ENCODE measurements at places on chromosomes 4 and X.

DNA sequence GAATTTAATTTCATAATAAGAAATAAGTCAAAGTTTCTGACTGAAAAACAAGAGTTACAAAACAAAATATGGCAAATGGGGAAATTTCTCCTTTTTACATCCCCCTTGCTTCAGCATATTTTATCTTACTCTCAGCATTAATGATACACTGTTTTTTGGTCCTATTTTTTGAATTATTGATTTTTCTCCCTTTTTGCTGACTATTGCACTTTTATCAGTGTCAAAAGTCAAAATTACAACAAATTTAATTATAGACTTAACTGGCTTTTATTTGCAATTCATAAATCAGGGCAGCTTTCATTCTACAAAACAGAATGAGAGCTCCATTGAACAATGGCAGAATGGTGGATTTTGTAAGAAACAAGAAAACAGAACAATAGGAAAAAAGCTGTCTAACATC, 901.9 kb downstream of the FAT4 start:
- DNase-seq: no peak

DNA sequence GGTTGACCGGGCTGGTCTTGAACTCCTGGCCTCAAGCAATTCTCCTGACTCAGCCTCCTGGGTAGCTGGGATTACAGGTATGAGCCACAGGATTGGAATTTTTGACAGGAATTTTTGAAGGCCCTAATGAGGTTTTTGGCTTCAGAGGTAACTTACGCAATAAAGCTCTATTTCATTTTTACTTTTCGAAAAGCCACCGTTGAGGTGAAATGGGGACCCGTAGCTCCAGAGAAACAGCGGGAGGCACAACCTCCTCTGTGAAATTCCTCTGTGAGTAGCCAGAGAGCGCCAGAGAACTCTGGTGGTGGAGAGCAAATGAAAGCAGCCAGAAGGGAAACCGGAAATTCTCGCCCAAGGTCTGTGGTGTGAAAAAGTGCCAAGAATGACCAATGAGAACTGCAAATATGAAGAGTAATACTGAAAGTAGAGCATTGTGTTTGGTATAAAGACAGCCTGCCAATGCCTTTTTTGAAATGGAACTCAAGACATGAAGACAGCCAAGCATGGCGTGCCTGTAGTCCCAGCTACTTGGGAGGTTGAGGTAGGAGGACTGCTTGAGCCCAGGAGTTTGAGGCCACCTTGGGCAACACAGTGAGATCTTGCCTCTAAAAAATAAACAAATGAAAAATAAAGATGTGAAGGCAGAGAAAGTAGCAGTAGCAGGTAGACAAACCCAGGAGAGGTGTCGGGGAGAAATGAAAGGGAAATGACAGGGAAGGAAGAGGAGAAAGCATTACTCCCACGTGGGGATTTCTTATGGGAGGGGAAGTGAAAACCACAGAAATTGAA, 33.0 kb upstream of the TMEM131L start:
- no peak for DNase-seq

GRCh38 chrX:47749185-47749967, 87.3 kb upstream of the ZNF81 start:
- no peak for DNase-seq

DNA sequence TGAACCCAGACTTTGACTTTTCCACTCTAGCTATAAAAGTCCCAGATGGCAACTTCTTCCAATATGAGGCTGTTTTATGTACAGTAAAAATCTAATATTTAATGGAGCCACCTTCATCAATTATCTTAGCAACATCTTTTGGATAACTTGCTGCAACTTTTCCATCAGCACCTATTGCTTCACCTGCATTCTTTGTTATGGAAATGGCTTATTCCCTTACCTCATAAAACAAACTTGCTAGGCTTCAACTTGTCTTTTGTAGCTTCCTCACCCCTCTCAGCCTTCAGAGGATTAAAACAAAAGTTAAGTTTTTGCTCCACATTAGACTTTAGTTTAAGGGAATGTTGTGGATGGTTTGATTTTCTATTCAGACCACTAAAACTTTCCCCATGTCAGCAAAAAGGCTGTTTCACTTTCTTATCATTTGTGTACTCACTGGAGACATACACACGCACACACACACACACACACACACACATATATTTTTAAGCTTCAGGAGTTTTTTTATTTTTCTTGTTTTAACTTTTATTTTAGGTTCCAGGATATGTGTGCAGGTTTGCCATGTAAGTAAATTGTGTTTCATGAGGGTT, 1296.1 kb upstream of the PABPC4L start:
- DNase-seq: no peak

DNA sequence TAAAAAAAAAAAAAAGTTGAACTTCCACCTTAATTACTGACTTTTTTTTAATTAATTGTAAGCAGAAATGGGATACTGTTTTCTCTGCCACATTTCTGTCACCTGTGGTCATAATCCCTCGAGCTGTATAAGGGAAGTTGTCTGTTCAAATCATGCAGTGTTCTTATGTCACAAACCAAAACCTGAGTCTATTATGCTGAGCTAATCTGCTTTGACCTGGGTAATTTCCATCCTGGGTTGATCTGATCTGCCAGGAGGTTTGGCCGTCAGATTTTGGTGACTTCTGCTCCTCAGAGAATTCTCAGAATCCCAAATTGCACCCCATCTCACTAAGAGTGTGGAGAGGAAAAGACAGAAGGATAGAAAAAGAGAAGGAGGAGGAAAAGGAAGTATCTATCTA, 683.1 kb downstream of the KCTD8 start:
- DNase-seq: no peak

- DNase-seq: no peak
Measured at GRCh38 chr4:139020384-139020783, 4.8 kb downstream of the NOCT start.

DNA sequence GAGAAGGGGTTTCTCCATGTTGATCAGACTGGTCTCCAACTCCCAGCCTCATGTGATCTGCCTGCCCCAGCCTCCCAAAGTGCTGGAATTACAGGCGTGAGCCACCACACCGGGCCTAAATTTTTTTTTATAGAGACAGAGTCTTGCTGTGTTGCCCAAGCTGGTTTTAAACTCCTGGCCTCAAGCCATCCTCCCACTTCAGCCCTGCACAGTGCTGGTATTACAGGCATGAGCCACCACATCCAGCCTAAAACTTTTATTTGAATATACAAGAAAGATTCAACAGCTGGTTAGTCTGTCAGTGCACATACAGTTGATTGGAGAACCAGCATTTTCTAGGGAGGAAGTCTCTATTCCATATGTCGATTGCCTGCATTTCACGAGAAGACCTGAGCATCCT, 91.2 kb downstream of the LRP2BP start:
- DNase-seq: no peak

- DNase-seq: no peak
Measured at GRCh38 chr4:60962286-60962685, 237.8 kb upstream of the ADGRL3 start.

DNA sequence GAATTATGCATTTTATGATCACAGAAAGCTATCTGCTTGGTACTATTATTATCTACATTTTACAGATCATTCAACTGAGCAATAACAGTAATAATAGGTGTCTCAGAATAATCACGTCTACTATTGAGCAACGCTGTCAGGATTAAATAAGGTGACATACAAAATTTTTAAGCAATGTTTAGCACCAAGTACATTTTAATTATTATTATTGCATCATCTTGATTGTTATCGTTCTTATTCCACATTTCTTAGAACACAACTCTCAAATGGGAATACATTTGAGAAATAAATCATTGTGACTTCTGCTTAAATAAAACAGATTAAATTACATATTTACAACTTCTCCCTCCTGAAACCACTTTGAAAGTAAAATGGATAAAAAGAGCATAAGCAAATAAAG, 1083.5 kb upstream of the ADGRL3 start:
- DNase-seq: no peak
